ENCODE measurements at places on chromosomes 6 and 20.
A peak's percentile ranks its signal among the peaks of the same experiment; 100 is the strongest.

DNA sequence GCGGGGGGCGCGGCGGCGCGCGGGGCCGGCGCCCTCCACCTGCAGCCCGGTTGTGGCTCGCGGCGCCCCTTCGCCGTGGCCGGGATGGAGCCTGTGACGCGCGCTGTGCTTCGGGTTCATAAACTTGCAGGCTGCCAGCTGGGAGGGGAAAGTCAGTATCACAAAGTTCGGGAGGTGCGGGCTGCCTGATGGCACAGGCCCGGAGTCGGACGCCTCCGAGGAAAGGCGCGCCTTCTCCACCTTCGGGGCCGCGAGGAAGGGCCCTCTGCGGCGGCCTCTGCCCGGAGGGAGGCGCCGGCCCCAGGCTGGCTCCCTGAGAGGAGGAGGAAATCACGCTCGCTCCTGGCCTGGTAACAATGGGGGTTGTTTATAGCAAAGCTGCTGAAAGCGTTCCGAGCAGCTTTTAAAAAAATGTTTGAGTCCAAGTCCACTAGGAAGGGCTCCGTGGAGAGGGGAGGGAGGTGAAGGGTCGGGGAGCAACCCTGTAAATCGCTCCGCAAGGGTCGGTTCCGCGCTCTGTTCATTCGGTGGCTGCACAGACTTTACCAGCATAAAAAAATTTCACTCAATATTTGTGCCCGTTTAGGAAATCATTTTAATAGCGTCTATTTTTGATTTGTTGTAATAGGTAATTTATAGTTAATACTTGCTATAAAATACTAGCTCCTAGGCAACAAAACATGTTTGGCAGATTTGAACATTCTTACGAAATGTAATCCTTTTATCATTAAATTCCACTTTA, 1.0 kb downstream of the AFDN start:
- peak; percentile 11 for DNase-seq

DNA sequence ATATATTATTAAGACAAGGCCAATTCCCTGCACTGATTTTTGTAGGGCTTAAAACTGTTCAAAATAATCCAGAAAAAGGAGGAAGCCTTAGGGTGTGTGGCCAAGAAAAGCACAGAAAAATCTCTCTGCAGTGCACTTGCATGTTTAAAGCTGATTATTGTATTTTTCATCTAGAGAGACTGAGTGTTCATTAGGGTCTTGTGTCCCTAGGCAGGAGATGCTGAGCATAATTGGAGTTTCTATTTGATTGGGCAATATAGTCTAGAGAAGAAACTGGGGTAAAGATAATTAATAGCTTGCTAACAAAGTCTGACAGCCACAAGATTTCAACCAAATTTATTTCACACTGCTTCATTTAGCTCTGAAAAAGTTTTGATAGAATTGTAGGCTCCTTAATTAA, 2.4 kb downstream of the FLRT3 start:
- no peak for DNase-seq

DNA sequence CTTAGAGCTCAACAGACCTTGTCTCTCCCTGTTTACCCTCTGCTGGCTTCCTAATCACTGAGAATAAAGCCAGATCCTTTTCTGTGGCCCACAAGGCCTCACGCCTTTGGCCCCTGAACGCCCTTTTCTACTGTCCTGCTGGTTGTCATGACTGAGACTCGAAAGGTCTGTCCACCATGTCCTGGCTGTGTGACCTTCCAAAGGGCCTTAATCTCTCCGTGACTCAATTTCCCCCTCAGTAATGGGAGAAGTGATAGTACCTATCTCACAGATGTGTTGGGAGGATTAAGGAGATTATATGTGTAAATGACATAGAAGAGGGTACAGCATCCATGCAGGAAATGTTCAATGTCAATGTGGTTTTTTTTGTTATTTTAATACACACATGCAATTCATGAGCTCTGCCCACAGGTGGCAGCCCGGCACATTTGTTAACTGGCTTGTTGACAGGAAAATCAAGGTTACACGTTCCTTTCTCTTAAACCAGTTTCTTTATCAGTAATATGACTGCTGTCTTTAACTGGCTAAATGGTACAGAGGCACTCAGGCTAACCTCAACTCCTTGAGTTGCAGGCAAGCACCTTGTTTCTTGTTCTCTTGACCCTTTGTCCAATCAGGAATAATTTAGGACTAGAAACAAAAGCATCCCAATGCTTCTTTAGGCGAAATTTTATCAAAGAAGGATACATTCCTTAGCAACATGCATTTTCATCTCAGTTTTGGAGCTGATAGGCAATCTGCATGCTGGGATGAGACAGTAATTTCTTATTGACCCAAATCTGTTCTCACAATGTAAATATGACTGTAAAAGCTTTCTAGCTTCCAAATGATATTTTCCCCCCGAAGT, 16.6 kb downstream of the SLC22A1 start:
- peak; percentile 73 for DNase-seq

GRCh38 chr6:145968051-145968450, 3.9 kb upstream of the SHPRH start:
- no peak for DNase-seq

- DNase-seq = no peak
Measured at GRCh38 chr6:71091167-71091566, 134.3 kb upstream of the B3GAT2 start.

DNA sequence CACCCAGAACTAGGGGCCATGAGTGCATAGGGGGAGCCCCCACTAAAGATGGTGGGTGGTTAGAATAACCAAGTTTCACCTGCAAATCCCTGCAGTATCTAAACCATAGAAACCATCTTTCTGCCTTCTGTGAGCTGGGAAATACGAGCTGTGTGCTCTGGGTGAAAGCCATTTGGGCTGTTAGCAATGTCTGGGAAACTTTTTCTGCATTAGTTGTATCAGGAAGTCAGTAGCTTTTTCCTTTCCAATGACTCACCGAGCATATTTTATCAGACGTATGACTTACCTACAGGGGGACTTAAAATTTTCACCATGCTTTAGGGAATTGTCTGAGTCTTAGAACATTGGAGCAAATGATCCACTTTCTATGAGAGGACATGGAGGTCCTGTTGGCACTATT, 584.0 kb downstream of the QKI start:
- DNase-seq = no peak

DNA sequence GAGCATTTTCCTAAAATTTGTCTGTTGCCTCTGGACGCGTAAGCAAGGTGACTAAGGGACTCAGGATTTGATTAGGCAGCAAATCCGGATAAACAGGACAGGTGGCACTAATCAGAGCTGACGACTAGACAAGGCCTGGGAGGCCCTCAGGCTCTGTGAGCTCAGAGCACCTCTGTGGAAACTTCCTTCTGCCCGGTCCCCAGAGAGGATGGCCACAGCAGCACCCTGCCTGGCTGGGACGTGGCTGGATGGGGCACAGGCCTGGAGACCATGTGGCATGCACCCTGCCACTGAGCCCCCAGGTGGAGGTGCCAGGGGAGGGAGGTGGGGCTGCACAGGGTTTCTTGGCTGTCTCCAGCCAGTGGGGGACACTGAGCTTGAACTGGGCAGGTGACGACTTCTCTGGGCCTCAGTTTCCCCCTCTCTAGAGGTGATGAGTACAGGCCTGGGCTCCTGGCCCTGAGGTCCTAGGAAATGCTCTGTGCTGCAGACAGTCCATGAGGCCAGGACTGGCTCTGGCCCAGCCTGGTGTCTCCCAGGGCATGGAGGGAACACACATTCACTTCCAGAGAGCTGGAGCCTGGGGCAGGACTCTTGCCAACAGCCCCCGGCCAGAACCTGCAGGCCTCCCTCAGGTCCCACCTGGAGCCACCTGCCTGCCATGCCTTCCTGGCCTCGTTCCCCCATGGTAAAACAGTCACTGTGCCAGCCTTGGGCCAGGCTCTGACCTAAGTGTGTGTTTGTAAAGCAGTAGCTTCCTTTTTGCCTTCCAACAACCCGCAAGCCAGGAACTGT, 39.6 kb upstream of the STX16 start:
- no peak for DNase-seq

DNA sequence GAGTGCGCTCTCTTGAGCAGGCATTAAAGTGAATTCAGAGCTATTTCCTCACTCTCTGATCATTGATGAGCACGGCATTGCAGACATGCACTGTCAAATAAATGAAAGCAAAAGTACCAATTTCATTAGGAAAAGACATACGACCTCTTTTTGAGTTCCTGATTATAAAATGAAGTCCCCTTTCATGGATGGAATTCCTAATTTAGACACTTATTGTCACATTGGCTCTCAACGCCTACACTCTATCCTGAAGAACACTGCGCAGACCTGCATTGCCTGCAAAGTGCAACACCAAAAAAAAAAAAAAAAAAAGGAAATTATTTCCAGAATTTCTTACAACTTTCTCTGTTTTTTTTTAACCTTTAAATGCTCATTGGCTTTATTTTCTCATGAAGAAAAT, 1.6 kb downstream of the ADGRB3 start:
- no peak for DNase-seq

- no peak for DNase-seq
Measured at GRCh38 chr6:106017454-106017853, 68.7 kb upstream of the PRDM1 start.

- DNase-seq = no peak
Measured at GRCh38 chr6:5190507-5190906, 70.2 kb downstream of the LYRM4 start.

- DNase-seq = no peak
Measured at GRCh38 chr6:107763946-107764345, 60.2 kb downstream of the SCML4 start.

DNA sequence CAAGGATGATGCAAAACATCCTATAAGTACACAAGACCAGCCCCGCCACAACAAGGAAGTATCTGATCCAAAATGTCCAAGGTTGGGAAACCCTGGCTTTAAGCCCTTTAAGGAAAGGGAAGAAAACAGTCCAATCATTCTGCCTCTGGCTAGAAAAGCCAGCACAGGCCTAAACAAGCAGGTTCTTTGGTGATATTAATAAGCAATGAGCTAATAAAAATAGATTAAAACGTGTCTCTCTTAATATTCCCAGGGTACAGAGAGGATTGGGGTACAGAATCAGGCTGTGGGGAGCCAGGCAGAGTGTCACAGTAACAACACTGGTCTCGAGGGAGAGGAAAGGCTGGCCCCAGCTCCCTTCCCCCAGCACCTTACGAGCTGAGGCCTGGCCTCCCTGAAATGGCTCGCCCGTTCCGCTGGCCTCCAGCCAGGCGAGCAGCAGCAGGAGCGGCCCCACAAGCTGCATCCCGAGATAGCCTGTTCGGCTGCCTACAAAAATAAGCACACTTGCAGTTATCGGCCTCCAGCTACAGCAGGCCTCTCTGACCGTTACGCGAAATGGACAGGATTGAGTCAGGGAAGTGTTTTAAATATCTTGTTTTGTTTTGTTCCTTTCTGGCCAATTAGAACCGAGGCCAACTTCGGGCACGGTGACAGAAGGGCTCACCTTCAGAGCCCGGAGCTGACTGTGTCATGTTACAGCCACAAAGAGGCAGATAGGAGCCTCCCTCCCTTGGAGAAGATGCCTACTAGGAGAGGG, 4.0 kb upstream of the ZMYND8 start:
- DNase-seq = no peak

- no peak for DNase-seq
Measured at GRCh38 chr6:129792049-129792448, 69.1 kb downstream of the TMEM244 start.

DNA sequence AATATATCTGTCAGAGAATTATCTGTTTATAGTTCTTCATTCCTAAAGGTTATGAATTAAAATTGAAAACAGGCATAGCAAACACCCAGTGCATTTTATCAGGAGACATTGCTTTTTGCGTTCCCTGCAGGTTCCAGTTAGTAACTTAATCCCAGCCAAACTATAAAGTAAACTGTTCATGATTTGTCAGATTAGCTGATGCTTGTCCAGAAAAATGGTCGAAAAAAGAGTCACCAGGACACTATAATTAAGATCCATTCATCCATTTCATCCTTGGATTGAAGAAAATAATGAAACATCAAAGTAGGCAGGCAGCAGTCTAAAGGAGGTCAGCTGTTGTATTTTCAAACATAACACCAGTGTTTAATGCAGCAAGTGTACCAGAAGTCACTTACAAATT, 75.9 kb downstream of the EPHA7 start:
- DNase-seq = no peak

DNA sequence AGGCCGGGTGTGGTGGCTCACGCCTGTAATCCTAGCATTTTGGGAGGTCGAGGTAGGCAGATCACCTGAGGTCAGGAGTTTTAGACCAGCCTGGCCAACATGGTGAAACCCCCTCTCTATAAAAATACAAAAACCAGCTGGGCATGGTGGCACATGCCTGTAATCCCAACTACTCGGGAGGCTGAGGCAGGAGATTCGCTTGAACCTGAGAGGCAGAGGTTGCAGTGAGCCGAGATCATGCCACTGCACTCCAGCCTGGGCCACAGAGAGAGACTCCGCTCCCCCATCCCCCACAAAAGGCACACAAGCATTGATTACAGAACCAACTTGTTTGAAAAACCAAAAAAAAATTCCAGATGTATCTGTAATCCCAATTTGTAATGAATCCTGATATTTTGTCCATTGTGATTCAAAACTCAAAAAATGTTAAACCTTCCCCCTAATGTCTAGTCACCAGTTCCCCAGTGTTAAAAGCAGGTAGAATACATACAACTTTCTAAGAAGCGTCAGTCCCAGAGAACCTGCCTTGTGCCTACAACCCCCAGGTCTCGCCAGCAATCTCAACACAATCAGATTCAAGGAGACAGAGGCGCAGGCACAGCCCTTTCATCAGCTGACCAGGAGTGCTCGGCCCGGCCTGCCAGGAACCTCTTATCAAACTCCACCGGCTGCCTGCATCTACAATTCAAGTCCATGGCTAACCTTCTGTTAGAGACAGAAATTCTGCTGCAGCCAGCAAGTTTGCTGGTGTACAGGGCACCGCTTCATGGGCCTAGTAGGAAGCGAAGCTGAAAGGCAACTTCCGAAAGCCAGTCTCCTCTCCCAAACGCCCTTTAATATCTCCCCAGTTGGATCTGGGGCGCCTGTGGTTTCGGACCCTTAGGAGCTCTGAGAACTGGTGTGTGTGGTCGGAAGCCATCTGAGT, 2.1 kb downstream of the EZR start:
- DNase-seq = no peak

GRCh38 chr6:145227593-145227992, 507.7 kb downstream of the EPM2A start:
- DNase-seq = no peak

DNA sequence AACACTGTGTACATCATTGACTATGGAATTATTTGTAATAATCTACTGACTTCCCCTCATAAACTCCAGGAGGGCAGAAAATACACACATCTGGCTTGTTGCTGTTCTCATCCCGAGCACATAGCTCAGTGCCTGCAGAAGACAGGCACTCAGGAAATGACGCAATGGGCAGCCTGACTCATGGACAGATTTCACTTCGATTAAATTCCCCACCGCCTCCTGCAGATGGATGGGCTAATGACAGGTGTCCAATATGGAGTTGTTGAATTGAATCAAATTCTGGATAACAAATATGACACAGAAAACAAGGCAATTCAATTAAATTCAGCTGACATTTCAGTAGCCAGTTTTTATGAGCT, 9.1 kb downstream of the ANKRD60 start:
- no peak for DNase-seq

DNA sequence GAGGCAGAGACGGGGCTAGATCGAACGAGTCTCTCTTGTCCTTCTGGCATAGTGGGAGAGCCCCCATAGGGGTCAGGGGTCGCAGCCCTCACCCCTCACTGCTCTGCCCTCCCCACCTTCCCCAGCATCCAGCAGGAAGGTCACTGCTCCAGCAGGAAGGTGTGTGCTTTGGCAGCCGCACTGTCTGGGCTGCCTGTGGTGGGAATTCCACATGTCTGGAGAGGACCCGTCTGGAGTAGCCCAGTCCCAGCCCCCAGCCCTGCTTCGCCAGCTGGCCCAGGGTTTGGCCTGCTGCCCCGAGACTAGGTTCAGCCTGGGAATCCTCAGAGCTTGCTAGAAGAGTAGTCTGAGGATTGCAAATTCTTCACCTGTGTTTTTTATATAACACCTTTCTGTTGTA, 2.5 kb upstream of the R3HDML start:
- no peak for DNase-seq

Data from stimulated activated CD4-positive, alpha-beta T cell treated with anti-CD3 and anti-CD28 coated beads, Interleukin-1b, Interleukin-23, amount 100 ng/mL, for 48 hours (primary cell).